Aorta (tissue), 5 donors: ENCODE measurements at places on chromosomes 12 and 14. TPM values are rescaled to one million over a fixed set of nuclear protein-coding genes. Genes with fewer than 3 reads are reported as not detected.
A peak's percentile ranks its signal among the peaks of the same experiment; 100 is the strongest.

GARIN6 gene
- polyA plus RNA-seq = not detected

- H3K27me3 ChIP-seq = no peaks in the 10 kb centered on the region
- no peak for DNase-seq
- no peaks in the 10 kb centered on the region for H3K4me1 ChIP-seq
- H3K36me3 ChIP-seq = no peaks in the 10 kb centered on the region
Measured at GRCh38 chr12:52156311-52156710, 35.5 kb downstream of the KRT80 start.

DNA sequence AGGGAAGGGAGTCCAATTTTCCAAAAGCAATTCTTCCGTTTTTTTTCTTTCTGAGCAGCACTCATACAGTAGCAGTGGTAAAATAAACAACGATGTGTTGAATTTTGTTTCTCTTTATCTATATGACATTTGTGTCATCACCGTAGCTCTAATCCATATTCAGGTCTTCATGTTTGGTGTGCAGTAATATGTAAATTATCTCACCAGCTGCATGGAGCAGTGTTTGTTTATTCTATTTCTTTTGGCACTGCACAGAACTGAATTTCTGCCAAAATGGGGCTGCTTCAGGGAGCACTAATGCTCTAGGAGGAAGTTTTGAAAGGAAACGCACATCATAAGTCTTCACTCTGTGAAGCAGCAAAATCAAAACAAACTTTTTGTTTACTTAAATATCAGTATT lies 130.0 kb upstream of the NPAS3 start:
- H3K4me3 ChIP-seq = no peak overlapping the region
- peaks cover 2% of the 10 kb centered on the region for H3K4me1 ChIP-seq
- no peaks in the 10 kb centered on the region for H3K27me3 ChIP-seq
- no peak overlapping the region for H3K27ac ChIP-seq
- no peaks in the 10 kb centered on the region for H3K36me3 ChIP-seq

DNA sequence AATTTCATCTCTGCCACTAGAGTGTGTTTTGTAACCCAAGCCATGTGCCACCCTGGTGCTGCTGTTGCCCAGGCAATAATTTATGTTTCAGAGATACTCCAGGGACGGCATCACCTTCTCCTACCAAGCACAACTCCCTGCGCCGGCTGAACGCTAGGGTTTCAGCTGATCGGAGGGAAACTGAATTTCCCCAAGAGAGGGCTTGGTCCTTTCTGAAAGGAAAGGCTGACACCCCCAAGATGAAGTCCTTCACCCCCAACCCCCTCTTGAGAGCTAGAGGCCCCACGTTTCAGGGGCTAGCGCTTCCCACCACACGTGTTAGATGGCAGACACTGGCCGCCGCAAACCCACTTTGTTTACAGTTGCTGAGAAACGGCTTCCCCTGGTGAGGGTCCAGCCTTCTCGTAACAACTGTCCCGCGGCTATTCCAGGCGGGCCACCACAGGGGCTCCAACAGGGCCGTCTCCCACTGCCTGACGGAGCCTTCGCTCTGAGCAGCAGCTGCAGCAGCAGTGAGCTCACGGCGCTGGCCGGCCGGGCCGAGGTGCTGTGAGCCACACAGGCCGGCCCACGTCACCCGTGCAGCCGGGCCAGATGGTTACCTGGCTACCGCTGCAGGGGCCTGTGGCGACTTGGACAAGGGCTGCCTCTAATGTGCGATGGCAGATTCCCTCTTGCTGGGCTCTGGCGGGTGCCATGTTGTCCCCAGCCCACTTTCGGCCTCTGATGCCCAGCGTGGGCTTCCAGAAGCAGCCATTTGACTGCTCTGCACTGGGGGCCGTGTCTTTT lies 66.4 kb downstream of the TESC start:
- DNase-seq = no peak
- peaks cover 2% of the 10 kb centered on the region for H3K36me3 ChIP-seq
- H3K27me3 ChIP-seq = no peaks in the 10 kb centered on the region
- no peak overlapping the region for H3K4me3 ChIP-seq
- no peaks in the 10 kb centered on the region for H3K4me1 ChIP-seq

GRCh38 chr14:26389646-26390508 lies 208.0 kb downstream of the NOVA1 start:
- no peaks in the 10 kb centered on the region for H3K27me3 ChIP-seq
- no peak overlapping the region for H3K27ac ChIP-seq
- no peaks in the 10 kb centered on the region for H3K36me3 ChIP-seq
- no peak overlapping the region for H3K4me3 ChIP-seq
- no peak for DNase-seq

GRCh38 chr14:75487155-75487671 lies 35.1 kb upstream of the BATF start:
- H3K4me1 ChIP-seq = no peaks in the 10 kb centered on the region
- no peak overlapping the region for H3K4me3 ChIP-seq
- no peak overlapping the region for H3K27ac ChIP-seq
- DNase-seq = no peak

DNA sequence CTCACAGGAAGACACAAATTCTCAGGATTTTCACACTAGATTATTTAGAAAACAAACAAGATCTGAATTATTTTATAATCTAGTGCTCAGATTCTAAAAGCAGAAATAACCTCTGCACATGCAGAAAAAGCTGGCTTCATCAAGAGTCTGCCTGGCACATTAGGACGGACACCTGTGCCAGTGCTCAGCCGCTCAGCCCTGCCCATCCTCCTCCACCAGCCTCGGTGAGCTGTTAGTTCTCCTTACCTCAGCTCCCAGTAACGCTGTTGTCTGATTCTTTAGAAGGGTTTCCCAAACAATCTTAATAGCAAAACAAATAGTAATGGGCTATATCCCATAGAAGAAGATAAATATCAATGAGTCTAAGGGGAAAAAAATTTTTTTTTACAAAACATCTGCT lies 27.7 kb downstream of the DUSP16 start:
- H3K27me3 ChIP-seq = no peaks in the 10 kb centered on the region
- H3K4me3 ChIP-seq = no peak overlapping the region
- H3K36me3 ChIP-seq = no peaks in the 10 kb centered on the region
- peaks cover 5% of the 10 kb centered on the region for H3K4me1 ChIP-seq

- DNase-seq = no peak
- H3K27ac ChIP-seq = no peak overlapping the region
- no peaks in the 10 kb centered on the region for H3K36me3 ChIP-seq
- no peak overlapping the region for H3K4me3 ChIP-seq
- H3K4me1 ChIP-seq = no peaks in the 10 kb centered on the region
Measured at GRCh38 chr14:105273062-105273461, 24.7 kb downstream of the BTBD6 start.

- peaks cover 10% of the 10 kb centered on the region for H3K4me1 ChIP-seq
- no peak overlapping the region for H3K27ac ChIP-seq
- no peak overlapping the region for H3K4me3 ChIP-seq
- no peaks in the 10 kb centered on the region for H3K36me3 ChIP-seq
- H3K27me3 ChIP-seq = no peaks in the 10 kb centered on the region
- no peak for DNase-seq
Measured at GRCh38 chr14:54512393-54512792, 2.7 kb downstream of the CGRRF1 start.

DNA sequence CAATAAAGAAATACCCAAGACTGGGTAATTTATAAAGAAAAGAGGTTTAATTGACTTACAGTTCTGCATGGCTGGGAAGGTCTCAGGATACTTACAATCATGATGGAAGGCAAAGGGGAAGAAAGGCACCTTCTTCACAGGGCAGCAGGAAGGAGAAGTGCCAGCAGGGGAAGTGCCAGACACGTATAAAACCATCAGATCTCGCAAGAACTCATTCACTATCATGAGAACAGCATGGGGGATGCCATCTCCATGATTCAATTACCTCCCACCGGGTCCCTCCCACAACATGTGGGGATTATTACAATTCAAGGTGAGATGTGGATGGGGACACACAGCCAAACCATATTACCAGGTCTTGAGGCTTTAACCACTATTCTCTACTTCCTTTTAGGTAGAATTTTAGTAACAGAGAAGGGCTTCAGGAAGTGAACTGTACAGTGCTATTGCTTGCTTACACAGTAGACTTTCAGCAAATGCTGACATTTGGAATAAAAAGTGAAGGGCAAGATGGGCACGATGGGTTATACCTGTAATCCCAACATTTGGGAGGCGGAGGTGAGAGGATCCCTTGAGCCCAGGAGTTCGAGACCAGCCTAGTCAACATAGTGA lies 40.8 kb upstream of the OR4E1 start:
- no peak overlapping the region for H3K27ac ChIP-seq
- no peak overlapping the region for H3K4me3 ChIP-seq
- no peak for DNase-seq
- H3K27me3 ChIP-seq = no peaks in the 10 kb centered on the region
- H3K36me3 ChIP-seq = no peaks in the 10 kb centered on the region

- no peak overlapping the region for H3K4me3 ChIP-seq
- no peaks in the 10 kb centered on the region for H3K4me1 ChIP-seq
- H3K36me3 ChIP-seq = no peaks in the 10 kb centered on the region
- no peak for DNase-seq
- no peaks in the 10 kb centered on the region for H3K27me3 ChIP-seq
Measured at GRCh38 chr14:92409043-92409442, 86.1 kb downstream of the SLC24A4 start.

GRCh38 chr14:94581127-94581999 lies at the start of gene SERPINA5:
Gene SERPINA5, plus strand, starts transcription at chr14:94581426. Its CDS starts 5,937 bp downstream, at chr14:94587363.
- H3K4me1 ChIP-seq = no peaks in the 10 kb centered on the region
- no peaks in the 10 kb centered on the region for H3K27me3 ChIP-seq
- DNase-seq = peak; percentile 84
- H3K27ac ChIP-seq = no peak within 1 kb of the TSS
- H3K36me3 ChIP-seq = no peaks in the 10 kb centered on the region
- H3K4me3 ChIP-seq = no peak within 1 kb of the TSS

DNA sequence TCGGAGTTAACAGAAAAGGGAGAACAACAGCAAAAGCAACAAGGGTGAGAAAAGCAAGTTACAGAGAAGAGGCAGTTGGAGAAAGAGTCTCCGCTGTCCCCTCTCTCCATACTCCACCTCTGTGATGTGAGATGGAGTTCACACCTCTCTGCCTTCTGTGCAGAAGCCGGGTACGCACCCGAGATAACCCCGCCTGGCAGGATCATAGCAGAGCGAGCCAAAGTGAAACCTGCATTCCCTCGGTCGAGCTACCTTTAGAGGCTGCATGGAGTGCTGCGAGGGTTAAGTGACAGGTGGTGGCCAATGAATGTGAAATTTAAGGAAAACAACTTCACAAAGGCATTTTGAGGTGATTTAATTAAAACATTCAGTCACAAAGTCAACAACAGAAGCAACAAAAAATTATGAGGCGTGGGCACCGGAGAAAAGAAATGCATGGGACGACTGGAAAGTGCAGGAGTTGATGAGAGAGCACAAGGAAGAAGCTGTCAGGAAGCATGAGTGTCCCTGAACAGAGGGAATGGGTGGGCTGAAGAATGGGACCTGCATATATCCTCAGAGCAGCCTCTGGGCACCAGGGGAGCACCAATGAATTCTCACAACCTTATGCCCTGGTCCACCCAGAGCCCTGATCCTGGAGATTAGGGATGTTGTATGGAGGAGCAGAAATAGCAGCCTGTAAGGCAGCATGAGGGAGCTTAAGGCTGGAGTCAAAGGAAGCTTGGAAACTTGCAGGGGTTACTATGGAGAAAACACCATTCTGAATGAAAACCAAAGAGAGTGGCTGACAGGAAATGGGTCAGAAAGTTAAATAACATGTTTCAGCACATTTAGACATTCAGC lies 208.3 kb downstream of the EMP1 start:
- no peak overlapping the region for H3K4me3 ChIP-seq
- H3K36me3 ChIP-seq = no peaks in the 10 kb centered on the region
- no peak overlapping the region for H3K27ac ChIP-seq
- H3K27me3 ChIP-seq = no peaks in the 10 kb centered on the region

DNA sequence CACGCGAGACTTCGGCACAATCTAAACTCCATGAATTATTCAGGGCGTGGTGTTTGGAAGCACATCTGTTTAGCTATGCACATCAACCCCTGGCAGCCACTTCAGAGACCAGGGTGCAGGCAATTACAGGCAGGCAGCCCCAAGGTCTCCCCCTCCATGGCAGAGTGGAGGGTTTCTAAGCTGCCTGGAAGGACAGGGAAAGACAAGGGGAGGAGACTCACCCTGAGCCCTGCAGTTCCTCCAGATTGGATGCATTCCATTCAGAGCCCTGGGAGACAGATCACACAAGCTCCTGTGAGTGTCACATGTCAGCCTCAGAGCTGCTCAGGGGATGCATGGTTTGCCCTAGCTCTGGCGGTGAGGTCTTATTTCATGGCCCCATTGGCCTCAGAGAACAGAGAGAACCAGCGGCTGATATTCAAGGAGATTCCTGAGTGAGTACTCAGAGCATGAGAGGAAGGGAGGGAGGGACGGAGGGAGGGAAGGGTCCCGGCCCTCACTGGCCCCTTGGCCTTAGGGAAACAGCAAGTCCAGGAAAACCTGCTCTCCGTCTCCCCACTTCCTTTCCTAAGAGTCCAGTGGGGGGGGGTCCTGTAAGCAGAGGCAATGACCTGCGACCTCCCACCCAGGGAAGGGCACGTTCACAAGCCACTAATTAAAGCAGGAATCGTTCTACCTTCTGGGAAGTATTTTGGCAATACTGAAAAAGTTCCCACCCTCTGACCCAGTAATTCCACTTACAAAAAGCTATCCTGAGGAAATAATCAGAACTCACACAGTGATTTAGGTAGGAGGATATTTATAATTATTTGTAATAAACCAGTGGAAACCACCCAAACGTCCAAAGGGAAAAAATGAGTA lies 55.1 kb downstream of the SSH1 start:
- no peaks in the 10 kb centered on the region for H3K27me3 ChIP-seq
- peak overlapping the region; percentile 99 for H3K27ac ChIP-seq
- peaks cover 5% of the 10 kb centered on the region for H3K4me1 ChIP-seq
- no peak for DNase-seq
- H3K4me3 ChIP-seq = no peak overlapping the region
